ENCODE measurements at places on chromosomes 16 and 17.

DNA sequence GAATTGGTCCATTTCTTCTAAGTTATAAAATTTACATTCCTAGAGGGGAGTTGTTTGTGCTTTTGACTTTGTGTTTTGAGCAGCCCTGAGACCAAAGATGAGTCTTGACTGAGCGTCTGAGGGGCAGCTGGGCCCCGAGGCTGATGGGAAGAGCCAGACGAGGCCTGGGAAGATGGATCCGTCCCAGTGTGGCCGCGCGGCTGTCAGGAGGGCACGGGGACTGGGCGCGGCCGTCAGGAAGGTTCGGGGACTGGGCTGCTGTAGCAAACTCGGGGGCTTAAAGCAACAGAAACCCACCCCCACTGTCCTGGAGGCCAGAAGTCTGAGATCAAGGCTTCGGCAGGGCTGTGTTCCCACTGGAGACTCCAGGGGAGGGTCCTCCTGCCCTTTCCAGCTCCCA, 38.2 kb upstream of the GNG13 start:
- no peak for DNase-seq

GRCh38 chr16:1277617-1278282, 21.9 kb downstream of the TPSD1 start:
- DNase-seq, result no peak

GRCh38 chr17:57033296-57033695, 51.8 kb upstream of the AKAP1 start:
- DNase-seq, result no peak

GRCh38 chr17:30380643-30381339, 2.1 kb downstream of the CPD start:
- DNase-seq, result no peak

- peak; percentile 54 for DNase-seq
Observed at GRCh38 chr16:9090101-9090959, 1.1 kb upstream of the HAPSTR1 start.

DNA sequence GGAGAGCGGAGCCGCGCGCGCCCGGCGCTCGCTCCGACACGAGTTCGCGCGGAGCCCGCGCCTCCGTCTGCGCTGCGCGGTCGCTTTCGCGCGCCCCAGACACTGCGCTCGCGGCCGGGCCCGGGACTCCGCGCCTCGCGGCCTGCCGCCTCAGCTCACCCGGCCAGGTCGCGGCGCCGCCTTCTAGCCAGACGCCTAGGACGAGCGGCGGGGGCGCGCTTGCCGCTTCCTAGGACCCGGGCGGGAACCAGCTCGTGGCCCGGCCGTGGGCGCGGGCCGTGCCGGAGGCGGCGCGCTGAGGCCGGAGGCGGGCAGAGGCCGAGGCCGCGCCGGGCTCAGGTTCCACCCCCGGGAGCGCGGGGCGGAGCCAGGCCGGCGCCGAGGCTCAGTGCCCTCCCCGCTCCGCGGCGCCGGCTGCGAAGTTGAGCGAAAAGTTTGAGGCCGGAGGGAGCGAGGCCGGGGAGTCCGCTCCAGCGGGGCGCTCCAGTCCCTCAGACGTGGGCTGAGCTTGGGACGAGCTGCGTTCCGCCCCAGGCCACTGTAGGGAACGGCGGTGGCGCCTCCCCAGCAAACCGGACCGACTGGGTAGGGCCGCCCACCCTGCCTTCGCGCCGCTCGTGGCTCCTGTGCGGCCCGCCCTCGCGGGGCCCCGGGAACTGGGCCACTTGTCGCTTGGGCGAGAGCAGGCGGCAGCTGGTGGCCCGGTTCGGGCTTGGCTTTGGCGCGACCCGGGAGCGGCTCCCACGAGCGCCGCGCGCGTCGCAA, at the start of gene SPHK1:
TSS of gene SPHK1 (plus strand) at position 388 of the 765 bp plus-strand sequence. CDS start 1,036 bp downstream, outside the sequence.
- peak; percentile 80 for DNase-seq

DNA sequence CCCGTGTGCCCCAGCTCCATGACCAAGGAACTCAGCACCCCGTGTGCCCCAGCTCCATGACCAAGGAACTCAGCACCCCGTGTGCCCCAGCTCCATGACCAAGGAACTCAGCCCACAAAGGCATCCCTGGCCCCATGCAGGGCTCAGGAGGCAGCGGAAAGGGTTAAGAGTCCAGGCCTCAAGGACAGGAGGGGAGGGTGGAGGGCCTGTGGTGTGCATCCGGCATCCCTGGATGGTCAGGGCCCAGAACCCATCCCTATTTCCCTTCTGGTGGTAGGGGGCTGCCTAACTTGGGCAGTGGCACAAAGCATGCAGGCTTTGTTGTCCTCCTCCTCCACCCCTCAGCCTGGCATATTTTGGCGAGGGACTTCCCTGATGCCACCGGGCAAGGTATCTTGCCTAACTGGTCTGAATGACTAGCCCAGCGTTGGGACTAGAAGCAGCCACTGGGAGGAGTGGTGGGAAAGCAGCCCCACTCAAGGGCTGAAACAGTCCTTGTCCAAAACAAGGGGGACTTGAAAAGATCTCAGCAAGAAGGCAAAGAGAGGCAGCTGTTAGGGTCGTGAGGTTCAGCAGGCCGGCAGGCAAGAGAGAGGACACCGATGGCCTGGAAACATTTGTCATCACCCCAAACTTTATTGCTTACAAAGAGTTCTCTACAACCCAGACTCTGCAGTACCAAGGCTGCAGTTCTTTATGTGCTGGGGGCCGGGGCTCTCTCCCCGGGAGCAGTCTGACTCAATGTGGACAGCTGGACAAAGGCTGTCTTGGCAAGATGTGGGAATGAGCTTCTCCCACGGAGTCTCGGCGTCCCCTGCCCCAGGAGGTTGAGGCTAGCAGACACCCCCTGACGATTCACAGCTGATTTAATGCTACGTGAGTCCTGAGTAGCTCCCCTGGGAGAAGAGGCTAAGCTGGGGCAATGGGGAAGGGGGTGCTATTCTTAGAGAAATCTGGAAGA, 902 bp upstream of the SPATA32 start:
- DNase-seq, result no peak

DNA sequence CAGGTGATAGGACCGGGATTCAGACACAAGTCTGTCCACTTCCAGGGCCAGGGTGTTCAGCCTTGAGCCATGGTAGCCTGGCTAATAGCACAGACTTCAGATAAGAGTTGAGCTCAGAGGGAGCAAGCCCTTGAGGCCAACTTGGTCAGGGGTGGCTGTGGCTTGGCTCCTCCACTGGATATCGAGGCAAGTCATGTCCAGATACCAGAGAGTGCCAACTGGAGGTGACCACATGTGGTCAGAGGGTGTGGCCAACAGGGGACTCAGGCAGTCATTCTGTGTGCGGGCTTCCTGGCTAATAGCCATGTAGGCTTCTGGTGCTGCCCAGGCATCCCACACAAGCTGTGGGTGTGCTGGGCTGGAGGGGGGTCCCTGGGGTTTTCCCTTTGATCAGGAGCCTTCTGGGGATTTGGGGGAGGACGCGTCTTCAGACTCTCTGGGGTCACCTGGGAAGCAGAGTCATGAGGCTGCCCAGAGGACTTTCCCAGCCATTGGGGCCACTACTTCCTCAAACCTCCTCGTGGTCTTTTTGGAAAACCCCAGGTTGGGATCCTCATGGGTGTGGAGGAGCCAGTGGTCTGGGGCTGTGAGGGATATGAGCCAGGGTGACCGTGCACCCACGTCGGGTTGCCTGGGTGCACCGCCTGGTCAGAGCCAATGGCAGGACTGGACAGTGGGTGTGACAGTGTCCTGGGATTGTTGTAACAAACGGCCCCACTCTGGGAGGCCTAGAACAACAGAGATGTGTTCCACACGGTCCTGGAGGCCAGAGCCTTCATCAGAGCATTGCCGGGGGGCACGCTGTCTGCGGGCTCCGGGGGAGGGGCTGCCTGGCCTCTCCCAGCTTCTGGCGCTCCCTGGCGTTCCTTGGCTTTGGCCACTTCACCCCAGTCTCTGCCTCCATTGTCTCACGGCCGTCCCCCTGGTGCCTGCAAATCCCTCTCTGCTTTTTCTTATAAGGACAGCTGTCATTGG, 25.0 kb downstream of the COX4I1 start:
- no peak for DNase-seq

DNA sequence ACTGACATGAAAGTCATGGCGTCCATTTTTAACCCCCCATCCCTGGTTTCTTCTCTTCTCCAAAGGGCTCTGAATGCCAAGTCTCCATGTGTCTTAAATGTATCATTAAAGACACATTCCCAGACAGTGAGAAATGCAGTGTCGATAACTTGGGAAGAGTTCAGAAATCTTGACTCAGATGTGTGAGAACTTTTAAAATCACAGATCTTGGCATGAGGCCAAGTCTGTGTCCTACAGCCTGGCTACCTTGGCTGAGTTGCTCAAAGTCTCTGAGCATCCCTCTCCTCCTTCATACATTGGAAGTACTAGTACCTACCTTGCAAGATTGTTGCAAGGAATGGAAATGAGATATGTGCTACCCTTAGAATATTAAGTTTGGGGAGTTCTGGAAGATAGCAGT, 1046.5 kb upstream of the RBFOX1 start:
- DNase-seq, result no peak

DNA sequence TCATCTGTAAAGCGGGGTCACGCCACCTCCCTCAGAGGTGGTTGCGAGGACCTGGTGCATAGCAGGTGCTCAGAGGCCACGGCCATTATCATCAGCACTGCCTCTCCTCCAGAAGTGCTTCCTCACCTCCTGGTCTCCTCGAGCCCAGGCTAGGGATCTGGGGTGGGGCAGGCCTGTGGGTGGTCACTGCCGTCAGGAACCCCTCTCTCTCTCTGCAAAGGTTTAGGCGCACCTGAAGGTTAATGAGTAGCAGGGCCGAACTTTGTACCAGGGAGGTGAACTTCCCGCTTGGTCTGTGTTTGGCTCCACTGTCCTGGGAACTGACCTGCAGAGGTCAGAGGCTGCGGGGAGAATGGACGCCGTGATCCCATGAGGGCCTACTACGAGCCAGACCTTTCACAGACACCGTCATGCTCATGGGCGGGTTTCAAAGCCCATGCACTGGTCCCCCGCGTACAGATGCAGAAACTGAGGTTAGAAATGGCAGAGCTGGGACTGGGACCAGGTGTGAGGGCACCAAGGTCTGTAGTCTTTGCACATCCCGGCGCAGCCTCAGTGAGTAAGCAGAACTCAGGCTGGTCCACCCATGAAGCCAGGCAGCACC, 13.8 kb downstream of the JUP start:
- DNase-seq, result no peak

DNA sequence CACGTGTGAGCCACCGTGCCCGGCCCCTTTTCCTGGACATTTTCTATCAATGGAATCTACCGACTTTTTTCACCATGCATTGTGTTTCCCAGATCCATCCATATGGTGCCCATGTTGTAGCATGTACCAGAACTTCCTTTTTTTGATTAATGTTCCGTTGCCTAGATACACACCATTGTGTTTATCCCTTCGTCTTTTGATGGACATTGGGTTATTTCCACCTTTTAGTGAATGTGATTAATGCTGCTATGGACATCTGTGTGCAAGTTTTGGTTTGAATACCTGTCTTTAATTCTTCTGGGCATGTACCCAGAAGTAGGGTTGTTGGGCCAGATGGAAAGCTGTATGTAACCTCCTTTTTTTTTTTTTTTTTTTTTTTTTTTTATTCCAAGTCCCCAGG, 79.8 kb downstream of the NT5M start:
- DNase-seq, result no peak

GRCh38 chr16:63618896-63619485, 1502.9 kb downstream of the CDH11 start:
- DNase-seq, result no peak

DNA sequence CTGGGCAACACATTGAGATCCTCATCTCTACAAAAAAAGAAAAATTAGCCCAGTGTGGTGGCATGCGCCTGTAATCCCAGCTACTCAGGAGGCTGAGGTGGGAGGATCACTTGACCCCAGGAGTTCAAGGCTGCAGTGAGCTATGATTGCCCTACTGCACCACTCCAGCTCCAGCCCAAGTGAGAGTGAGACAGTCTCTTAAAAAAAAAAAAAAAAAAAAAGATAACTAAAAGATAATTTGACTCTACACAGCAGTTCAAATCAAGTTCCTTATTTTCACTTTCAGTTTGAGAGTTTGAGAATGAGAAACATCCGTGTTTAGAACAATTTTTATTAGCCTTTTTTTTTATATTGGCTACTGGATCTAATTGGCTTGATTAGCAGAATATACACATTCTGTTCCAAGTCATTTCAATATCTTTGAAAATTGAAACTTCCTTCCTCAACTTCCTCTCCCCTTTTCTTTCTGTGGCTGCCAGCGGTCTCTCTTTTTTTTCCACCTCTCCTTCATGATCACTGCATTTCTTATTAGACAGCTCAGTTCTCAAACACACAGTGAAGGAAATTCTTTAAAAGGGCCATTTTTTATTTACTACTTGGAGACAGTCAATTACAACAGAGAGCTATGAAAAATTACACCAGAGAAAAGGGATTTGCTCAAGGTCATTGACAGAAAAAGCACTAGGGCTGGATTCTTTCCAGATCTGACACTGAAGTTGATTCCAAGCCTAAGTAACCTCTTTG, 4.5 kb upstream of the ACSF2 start:
- DNase-seq, result no peak

DNA sequence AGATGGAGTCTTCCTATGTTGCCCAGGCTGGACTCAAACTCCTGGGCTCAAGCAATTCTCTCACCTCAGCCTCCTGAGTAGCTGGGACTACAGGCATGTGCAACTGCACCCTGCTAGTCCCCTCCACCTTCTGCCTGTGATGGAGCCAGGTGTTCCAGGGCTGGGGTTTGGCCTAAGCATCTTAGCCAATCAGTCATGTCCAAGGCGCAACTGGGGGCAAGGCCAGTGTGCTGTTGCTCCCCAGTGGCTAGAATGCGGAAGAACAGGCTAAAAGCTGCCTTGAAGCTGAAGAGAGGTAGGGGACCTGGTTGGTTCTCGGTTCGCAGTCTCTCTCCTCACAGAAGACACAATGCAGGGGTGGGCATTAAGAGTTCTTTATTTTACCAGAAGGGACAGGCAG, 18.6 kb downstream of the FLOT2 start:
- no peak for DNase-seq

GRCh38 chr17:10285896-10286295, 86.9 kb downstream of the MYH13 start:
- DNase-seq, result no peak

- DNase-seq, result no peak
Observed at GRCh38 chr16:11201498-11202259, 54.3 kb downstream of the SOCS1 start.

DNA sequence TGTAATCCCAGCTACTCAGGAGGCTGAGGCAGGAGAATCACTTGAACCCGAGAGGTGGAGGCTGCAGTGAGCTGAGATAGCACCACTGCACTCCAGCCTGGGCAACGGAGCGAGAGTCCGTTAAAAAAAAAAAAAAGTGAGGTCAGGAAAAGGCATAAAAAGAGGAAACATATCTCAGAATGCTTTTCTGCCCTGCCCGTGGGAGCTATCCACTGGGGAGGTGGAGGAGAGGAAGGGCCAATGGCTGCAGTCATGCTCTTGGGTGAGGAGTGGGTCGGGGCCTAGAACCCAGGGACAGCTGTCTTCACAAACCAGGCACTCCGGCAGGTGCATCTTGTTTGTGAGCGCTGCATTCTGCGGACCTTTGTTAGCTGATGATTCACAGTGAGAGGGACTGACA, 60.0 kb upstream of the CDC42EP4 start:
- DNase-seq, result no peak
